ENCODE measurements at places on chromosomes 3 and 15.

- DNase-seq = peak; percentile 41
Measured at GRCh38 chr3:120324190-120324589, 25.0 kb downstream of the LRRC58 start.

GRCh38 chr15:79168922-79169456 is 78.4 kb upstream of the RASGRF1 start:
- DNase-seq = peak; percentile 44

- DNase-seq = no peak
Measured at GRCh38 chr15:65386376-65386775, 8.6 kb upstream of the IGDCC3 start.

- no peak for DNase-seq
Measured at GRCh38 chr3:64576211-64576775, 111.5 kb downstream of the ADAMTS9 start.

- DNase-seq = peak; percentile 51
Measured at GRCh38 chr15:34318277-34319079, 19.1 kb downstream of the SLC12A6 start.

- peak; percentile 8 for DNase-seq
Measured at GRCh38 chr3:39812537-39812936, 3.1 kb downstream of the MYRIP start.

GRCh38 chr3:59442046-59442445 is 392.2 kb upstream of the CFAP20DC start:
- no peak for DNase-seq

DNA sequence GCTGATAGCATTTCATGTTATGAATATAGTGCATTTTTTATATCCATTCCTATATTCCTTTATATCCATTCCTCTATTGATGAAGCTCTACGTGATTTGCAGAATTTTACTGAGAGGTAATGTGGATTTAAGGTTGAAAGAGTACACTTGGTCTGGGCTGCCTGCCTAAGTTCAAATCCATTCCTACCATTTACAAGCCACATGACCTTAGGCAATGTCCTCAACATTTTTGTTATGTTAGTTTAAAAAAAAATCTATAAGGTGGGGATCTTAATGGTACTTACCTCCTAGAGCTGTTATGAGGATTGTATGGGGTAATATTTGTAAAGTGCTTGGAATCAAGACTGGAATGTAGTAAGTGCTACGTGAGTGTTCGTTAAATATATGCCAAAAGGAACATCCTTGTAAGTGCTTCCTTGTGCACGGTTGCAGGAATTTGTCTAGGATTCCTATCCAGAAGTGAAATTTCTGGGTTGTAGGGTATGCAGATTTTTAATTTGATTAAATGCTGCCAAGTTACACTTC is 11.2 kb upstream of the VEPH1 start:
- no peak for DNase-seq

- DNase-seq = no peak
Measured at GRCh38 chr15:22884344-22884743, 45.9 kb downstream of the NIPA2 start.

- DNase-seq = no peak
Measured at GRCh38 chr15:99614749-99615288, 49.0 kb downstream of the MEF2A start.

GRCh38 chr3:150407808-150408220 is 284 bp upstream of the TSC22D2 start:
- no peak for DNase-seq

- no peak for DNase-seq
Measured at GRCh38 chr3:45783667-45784066, 12.7 kb downstream of the SLC6A20 start.

- peak; percentile 64 for DNase-seq
Measured at GRCh38 chr3:45082142-45082538, 56.0 kb downstream of the CLEC3B start.

- no peak for DNase-seq
Measured at GRCh38 chr15:99993262-99993661, 260.0 kb upstream of the LYSMD4 start.

DNA sequence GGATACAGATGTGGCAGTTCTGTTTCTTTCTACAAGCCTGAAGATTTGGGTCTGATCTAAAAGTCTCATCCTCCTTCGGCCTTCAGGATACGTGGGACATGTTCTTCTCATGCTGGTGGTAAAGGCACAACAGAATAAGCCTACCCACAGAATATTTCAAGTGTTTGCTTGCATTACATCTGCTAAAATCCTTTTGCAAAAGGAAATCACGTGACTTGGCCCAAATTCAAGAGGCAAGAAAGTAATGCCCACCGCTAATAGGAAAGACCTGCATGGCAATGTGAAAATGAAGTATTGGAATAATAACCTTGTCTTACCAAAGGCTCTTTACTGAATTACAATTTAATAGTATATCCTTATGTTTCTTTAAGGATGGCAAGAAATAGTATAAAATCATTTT is 439.9 kb upstream of the TGFBR2 start:
- no peak for DNase-seq

GRCh38 chr15:41775651-41776050 is 1.4 kb downstream of the MAPKBP1 start:
- no peak for DNase-seq
